Esophagus squamous epithelium (tissue), 5 donors: ENCODE measurements at places on chromosomes 13 and 19.

- DNase-seq, result no peak
Measured at GRCh38 chr13:57820924-57821323, 189.4 kb downstream of the PCDH17 start.

DNA sequence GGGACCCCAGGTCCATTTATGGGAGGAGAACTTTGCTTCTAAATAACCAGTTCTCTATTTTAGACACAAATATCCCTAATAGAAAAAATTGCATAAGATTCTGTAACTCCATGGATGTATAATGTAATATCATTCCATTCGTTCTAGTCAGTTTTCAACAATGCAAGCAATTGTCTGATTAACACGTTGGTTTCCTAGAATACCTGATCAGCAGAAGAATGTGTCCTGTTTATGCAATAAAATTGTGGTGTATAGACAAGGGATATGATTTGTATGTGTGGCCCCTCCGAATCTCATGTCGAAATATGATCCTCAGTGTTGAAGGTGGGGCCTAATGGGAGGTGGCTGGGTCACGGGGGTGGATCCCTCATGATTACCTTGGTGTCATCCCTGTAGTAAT is 62.1 kb downstream of the RUBCNL start:
- no peak for DNase-seq

DNA sequence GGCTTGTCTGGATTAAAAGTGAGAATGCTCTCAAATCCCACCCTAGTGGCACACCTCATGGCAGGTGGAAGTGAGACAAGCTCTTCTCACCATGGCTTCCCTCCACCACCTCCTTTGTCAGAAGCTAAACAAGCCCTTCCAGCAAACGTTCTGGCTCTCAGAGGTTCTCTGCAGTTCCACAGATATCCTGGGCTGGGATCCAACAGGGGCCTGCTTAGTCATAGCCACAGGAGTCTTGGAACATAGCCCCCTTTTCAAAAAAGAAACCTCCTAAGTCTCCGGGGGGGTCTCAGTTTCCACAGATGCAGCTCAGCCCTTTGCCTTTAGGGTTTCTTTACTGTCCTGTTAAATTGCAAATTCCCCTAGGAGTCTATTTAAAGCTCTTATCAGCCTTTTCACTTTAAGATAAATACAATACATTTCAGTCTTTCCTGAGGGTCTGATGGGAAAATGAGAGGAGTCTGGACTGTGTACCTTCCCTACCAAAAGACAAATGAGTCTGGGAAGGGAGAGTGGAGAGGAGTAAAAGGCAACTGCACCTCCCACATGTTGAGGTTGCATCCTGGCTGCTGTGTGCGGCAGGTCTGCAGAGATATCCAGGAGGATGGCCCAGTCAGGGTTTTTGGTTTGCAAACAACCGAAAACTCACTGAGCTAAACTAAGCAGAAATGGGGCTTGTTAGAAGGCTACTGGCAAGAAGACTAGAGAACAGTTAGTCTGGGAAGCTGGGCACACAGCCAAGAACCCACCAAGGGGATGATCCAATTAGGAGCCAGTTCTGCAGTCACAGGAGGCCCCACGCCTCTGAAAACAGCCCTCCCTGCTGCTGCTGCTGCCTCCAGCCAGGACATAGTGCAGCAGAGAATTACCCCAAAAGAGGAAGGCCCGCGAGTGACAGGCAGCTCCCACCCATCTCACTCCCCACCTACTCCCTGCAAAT is 41.4 kb upstream of the SERP2 start:
- no peak for DNase-seq

DNA sequence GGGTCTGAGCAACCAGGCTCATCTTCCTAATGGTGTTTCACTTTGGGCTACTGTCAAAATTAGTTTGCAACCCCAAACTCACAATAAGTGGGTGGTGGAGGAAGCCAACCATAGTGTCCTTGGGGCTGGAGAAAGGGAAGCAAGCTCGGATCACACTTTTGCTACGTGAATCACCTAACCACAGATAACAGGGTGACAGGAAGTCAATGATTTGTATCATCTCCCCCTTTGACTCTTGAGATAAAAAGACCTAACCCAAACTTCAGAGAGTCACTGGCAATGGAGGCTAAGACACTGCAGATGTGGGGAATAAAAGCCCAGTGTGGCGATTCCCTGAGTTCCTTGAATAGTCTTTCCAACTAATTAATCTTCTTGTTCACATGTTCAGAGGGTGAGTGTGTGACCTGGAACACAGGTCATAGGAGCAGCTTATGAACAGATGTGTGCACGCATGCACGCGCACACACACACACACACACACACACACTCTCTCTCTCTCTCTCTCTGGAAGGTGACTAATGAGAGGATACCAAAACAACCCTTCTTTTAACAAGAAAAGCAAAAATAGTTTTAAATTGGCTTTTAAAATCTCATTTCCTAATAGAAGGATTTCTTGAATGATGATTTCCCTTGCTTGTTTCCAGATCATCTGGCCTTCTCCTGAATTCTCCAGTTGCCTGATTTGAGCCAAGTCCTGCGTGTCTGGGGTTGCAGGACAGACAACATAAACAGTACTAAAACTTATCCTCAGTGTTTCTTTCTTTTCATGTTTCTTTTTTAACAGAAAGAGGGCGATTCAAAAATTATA is 21.2 kb upstream of the DOCK9 start:
- DNase-seq, result no peak

DNA sequence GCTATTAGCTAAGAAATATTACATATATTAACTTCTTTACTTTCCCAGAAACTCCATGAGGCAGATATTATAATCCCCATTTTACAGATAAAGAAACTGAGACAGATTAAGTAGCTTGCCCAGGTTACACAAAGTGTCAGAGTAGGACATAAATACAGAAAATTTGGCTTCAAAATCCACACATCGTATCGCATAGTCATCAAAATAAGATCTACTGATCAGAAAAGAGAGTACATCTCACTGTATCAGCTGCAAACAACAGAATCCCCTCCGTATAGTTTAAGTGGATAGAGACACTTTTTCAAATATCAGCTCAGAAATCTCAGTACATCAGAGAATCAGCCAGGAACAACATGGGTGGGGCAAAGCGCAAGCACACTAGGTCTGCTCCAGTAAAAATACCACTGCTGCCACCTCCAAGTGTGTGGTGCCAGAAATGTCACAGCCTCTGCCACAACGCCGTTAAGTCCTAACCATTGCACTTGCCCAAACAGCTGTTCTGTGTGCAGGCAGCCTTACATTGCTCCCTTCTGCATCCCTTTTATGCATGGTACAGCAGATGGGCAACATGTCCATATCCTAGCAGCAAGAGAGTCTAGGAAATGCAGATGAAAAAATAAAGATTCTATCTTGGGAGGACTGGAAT is 204.8 kb downstream of the KLF12 start:
- no peak for DNase-seq

GRCh38 chr19:4326837-4327251 is 11.8 kb downstream of the STAP2 start:
- no peak for DNase-seq

DNA sequence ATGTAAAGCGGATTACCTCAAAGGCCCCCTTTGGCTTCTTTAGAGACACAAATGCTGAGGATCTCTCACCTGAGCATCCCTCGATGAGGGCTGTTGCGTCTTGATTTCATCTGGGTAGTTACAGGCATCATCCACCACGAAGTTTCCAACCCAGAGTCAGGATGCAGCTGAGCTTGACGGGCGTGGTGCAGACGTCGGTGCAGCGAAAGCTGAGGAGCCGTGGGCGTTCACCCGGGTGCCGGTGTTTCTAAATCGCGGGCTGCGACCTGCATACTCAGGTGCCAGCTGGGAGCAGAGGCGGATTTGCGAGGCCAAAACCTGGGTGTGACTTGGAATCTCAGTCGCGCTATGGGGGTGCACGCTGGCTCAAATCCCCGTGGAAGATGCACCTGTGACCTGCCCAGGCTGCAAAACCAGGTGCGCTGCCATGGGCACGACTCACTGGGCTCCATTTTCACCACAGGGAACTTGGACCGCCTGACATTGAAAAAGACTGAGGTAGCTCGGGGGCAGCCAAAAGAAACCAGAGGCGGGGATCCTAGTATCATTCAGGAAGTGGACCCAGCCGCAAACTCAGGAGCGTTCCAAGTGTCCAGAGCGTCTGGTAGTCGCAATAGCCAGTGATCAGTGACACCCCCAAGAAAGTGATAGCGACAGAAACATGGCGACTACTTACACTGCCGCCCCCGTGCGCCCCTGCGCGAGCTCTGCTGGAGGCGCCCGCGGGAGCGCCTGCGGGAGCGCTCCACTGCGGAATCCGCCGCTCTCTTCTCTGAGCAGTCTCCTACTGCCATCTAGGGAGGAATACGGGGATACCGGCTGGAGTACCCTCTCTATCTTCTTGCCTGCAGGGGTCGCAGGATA is 36.4 kb upstream of the IGFL4 start:
- DNase-seq, result no peak

DNA sequence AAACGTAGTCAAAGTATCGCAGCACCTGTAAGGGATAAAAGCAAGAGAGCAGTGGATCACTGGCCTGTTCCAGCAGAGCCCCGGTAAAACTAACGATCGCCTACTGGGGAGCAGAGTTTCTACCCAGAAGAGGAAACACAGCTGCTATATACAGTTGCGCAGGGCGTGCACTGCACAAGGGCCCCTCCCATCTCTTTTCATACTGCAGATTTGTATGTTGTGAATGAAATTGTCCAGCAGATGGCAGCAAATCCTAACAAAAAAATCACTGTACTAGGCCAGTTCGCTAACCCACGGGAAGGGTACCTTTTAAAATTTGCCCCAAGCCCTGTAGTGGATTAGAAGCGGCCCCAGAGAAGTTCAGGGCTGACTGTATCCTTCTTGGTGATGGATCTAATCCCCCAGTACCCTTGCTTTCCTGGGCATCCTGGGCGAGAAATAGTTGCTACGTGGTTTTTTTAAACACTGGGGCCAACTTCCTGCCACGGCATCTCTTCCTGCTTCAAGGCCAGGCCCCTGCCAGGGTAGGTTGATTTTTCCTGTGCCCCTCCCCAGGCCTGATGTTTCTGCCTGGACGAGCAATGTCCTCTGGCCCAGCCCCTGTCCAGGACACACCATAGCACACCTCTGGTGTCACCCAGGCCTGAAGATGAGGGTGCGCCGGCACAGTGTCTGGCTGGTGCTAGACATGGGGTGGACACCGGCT is 127.0 kb downstream of the IER2 start:
- no peak for DNase-seq

- DNase-seq, result no peak
Measured at GRCh38 chr13:49308097-49308875, 60.6 kb downstream of the CDADC1 start.

- DNase-seq, result no peak
Measured at GRCh38 chr13:43961909-43962308, 82.2 kb downstream of the LACC1 start.

GRCh38 chr19:56314018-56314380 is 640 bp downstream of the ZSCAN5A start:
- DNase-seq, result no peak

- peak; percentile 6 for DNase-seq
Measured at GRCh38 chr13:27362064-27362751, 62.2 kb upstream of the GTF3A start.

GRCh38 chr13:64704121-64704649 is 2526.0 kb downstream of the PCDH9 start:
- DNase-seq, result no peak

GRCh38 chr19:58579473-58580142 is 6.5 kb upstream of the MZF1 start:
- no peak for DNase-seq

- no peak for DNase-seq
Measured at GRCh38 chr13:98301721-98302120, 124.7 kb upstream of the RNF113B start.

DNA sequence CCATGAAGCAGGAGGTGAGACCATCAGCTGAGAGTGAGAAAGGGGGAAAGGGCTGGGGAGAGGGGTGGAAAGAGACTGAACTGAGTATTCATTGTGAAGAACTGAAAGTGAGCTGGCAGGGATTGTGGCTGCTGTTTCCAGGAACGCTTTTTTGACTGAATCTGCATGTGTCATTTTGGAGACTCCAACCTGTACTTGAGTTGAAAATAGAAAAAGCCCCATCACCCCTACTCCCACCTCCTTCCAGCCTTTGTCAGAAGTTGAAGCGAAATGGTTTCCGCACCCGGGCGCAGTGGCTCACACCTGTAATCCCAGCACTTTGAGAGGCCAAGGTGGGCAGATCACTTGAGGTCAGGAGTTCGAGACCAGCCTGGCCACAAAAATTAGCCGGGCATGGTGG is 128.0 kb upstream of the GPR12 start:
- no peak for DNase-seq

- DNase-seq, result no peak
Measured at GRCh38 chr19:518598-519231, 11.4 kb downstream of the TPGS1 start.

DNA sequence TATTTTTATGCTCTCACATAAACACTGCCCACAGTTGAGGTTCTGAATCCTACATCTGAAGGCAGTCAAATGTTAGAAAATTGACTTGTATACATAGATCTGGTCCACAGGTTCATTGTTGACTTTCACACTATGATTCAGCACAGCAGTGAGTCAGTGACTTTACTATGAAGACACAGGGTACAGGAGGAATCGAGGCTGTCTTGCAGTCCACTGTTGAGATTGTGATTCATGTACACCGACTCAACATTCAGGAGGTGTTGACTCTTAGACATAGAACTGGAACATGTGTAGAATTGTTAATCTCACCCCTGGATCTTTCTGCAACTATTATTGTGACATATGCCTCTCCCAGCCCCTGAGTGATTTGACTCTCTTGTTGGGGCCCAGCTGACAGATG is 74.3 kb upstream of the ZNF43 start:
- no peak for DNase-seq

- DNase-seq, result no peak
Measured at GRCh38 chr19:16207490-16208025, 9.8 kb downstream of the AP1M1 start.

GRCh38 chr13:103178986-103179943 is 113.0 kb upstream of the SLC10A2 start:
- no peak for DNase-seq

GRCh38 chr19:6108721-6109633 is 1.3 kb downstream of the RFX2 start:
- DNase-seq, result no peak

GRCh38 chr13:107203146-107203847 is 635.4 kb upstream of the ARGLU1 start:
- DNase-seq, result no peak

DNA sequence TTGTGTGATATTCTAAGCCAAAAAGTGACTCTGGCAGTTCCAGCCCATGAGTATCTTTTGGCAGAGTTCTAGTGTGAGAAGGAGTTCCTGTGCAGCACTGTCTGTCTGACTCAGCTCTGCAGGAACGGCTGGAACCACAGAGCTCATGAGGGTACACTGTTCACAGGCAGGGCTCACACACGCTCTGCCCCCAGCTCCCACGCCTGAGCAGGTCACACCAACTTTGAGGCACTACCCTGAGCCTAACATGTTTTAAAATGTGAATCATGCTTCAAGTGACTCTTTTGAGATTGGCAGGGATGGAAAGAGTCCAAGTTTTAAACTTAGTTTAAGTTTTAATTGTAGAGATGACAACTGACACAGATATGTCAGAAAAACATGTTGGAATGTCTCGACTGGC is 1203.3 kb downstream of the UQCRFS1 start:
- DNase-seq, result no peak

- DNase-seq, result no peak
Measured at GRCh38 chr13:93915269-93915809, 564.1 kb downstream of the DCT start.
